HEK293T (cell line): ENCODE measurements at places on chromosomes 3 and 15.
A peak's percentile ranks its signal among the peaks of the same experiment; 100 is the strongest.

GRCh38 chr3:121592856-121593702, at the start of gene FBXO40:
FBXO40 (plus strand) TSS chr3:121593379; CDS start chr3:121620576, 27,197 bp downstream.
- no peak for DNase-seq

GRCh38 chr15:90761629-90762028, 44.5 kb downstream of the BLM start:
- DNase-seq, result no peak

GRCh38 chr15:63881431-63881830, 47.7 kb upstream of the HERC1 start:
- no peak for DNase-seq

- no peak for DNase-seq
Measured at GRCh38 chr3:16883057-16883722, 1.6 kb upstream of the PLCL2 start.

DNA sequence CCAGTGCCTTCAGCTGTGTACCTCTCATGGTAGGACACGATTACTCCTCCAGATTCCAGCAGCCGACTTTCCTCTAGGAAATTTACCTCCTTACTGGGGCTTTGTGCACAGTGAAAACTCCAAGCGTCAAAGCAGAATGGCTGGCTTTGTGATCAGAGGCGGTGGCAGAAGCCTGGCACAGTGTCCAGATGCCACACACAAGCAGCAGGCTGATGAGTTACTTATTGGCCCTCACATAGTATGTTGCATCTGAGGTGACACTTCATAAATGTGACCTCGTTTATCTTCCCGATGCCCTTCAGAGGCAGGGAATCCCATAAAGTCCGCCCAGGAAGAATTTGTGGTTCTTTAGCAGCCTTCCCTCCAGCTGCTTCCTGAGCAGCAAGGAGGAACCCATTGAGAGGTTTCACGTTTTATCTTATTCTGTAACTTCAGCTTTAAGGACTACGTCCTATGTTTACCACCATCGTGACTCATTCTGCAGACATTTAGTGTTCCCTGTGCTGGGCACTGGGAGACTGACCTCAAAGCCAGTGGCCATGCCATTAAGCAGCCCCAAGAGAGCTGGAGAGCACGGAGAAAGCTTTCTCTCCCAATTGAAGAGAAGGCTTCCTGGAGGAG, 107.1 kb upstream of the C15orf61 start:
- DNase-seq, result no peak

DNA sequence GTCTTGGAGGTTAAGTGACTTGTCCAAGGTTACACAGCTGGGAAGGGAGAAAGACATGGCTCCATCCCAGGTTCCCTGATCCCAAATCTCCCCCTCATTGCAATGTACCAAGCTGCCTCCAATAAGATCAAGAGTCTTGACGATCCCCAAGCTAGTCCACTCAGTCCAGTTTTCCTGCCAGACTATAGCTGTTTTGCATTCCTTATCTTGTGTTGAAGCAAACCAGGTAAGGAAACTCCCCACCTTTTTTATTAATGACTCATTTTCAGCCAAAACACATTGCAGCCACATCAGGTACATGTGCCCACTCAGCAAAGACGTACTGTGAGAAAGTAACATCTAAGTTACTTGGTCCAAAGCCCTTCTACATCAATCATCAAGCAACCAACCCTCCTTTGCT, 41.9 kb downstream of the LIPC start:
- no peak for DNase-seq

DNA sequence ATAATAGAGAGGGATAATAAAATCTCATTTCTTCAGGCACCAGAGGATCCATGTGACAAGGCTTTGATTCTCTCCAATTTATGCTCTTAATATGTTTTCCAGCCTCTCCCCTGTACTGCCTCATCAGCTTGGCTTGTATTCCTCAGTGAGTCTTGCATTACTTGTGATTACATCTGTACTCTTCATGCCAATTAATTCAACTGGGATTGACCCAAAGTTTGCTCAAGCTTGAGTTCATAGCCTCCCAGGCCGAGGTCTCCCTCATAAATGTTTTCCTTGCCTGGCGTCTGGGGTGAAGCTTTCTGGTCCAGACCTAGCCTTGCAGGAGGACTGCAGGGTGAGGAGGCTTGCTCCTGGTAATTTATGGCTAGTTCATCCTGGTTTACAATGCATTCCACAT, 146.9 kb downstream of the CHST2 start:
- no peak for DNase-seq

GRCh38 chr15:94305133-94305532, 73.8 kb downstream of the MCTP2 start:
- no peak for DNase-seq

DNA sequence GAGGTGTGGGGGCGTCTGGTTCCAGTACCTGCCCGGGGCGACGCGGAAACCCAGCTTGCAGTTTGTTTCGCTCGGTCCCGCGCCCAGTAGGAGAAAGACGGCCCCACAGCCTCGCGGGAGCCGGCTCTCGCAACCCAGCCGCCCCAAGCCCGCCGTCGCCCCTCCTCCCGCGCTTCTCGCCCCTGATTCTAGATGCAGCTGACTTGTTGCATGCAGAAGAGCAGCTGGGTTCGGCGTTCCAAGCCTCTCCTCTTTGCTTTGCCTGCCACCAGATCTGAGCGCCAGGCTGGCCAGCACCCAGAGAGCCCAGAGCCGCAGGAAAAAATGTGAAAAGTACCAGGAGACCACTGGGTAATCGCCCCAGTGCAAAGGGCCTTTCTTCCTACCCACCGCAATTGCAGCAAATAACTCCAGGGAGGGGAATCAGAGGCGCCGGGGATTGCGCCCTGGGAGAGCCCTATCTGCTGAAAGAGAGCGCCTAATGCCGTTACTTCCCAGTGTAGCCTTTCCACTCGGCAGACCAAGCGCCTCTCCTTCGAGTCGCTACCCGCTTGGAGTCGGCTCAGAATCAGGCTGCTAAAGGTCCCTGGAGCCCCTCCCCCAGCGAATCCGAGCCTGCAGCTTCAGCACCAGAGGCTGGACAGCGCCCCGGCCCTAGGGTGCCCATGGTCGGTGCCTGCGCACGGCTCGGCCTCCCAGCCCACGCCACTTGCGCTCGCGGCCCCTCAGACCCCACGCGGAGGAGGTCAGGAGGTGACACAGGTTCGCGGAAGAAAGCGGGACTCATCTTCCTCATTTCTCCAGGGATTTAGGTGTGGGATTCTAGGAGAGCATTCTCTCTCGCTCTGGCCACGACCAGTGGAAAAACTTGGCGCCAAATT, 15.7 kb upstream of the AEN start:
- peak; percentile 68 for DNase-seq

- DNase-seq, result no peak
Measured at GRCh38 chr15:77748078-77749064, 115.7 kb upstream of the LINGO1 start.

DNA sequence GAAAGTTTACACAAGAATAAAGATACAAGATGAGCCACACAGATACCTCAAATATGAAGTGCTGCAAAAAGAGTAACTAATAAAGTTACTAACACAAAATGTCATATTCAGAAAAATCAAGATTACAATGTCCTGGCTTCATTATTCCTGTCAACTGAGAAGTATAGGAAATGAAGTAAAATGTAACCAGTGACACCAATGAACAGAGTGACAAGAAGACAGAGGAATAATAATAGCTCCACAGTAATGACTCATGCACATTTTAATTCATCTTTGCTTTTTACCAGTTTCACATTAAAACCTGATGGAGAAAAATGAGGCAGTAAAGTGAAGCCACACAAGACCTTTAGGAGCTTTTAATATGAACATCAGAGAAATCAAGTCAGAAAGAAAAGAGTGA, 214.1 kb downstream of the ZBBX start:
- DNase-seq, result no peak

GRCh38 chr15:71333136-71333700, 217.9 kb downstream of the THSD4 start:
- DNase-seq, result no peak

DNA sequence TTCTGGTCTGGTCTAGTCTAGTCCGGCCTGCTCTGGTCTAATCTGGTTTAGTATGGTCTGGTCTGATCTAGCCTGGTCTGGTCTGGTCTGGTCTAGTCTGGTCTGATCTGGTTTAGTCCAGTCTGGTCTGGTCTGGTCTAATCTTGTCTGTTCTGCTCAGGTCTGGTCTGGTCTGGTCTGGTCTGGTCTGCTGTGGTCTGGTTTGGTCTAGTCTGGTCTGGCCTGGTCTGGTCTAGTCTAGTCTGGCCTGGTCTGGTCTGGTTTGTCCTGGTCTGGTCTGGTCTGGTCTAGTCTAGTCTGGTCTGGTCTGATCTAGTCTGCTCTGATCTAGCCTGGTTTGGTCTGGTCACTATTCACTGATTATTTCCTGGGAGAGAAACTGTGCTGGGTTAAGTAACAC, 84.1 kb upstream of the PRR23E start:
- no peak for DNase-seq

GRCh38 chr3:87370007-87370406, 93.6 kb upstream of the POU1F1 start:
- peak; percentile 7 for DNase-seq

DNA sequence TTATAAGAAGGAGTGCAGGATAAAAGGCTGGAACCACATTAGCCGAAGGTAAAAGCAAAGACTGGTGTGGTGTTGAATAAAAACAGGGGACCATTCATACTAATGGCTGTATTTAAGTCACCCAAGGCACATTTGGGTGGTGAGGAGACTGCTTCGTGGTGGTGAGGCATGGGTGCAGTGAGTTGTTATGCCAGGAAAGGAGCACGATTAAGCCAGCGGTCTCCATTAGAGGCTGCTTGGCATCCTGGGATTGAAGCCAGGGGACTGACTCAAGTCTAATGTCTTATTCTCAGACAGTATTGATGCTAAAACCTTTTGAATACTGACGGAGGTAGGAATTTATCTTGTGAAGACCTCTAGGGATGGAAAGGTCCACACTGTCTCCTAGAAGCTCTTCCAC, 21.9 kb downstream of the FEM1B start:
- DNase-seq, result no peak

DNA sequence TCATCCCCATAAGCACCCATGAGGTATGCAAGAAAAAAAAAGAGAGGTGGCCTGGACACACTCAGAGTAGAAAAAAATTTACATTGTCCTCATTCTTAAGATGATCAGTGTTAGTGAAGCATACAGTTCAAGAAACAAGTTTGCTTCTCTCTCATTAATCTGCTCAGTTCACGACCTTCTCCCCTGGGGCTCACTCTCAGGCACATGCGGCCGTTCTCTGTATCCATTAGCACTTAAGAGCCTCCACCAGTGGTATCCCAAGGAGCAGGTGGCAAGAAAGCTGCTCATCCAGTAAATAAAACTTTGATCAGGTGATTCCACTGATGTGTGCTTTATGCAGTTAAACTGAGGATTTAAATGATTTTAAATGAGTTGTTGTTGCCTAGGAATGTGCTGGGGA, 57.4 kb downstream of the ARHGAP31 start:
- DNase-seq, result no peak

DNA sequence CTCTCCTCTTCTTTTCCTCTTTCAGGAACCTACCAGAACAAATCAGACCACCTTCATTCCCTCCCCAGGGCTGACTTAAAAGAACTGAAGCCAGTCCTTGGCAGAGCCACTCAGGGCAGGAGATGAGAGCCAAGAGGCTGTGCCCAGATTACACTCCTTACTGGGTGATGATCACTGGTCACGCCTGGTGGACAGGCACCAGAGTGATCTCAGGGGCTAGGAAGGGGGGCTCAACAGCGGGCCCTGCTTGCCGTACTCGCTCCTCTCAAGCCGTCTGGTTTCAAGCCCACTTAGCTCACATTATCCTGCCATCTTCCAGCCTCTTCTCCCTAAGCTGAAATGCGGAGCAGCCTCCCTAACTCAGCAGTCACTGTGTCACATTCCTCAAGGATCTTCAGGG, 1.7 kb upstream of the FAH start:
- no peak for DNase-seq

DNA sequence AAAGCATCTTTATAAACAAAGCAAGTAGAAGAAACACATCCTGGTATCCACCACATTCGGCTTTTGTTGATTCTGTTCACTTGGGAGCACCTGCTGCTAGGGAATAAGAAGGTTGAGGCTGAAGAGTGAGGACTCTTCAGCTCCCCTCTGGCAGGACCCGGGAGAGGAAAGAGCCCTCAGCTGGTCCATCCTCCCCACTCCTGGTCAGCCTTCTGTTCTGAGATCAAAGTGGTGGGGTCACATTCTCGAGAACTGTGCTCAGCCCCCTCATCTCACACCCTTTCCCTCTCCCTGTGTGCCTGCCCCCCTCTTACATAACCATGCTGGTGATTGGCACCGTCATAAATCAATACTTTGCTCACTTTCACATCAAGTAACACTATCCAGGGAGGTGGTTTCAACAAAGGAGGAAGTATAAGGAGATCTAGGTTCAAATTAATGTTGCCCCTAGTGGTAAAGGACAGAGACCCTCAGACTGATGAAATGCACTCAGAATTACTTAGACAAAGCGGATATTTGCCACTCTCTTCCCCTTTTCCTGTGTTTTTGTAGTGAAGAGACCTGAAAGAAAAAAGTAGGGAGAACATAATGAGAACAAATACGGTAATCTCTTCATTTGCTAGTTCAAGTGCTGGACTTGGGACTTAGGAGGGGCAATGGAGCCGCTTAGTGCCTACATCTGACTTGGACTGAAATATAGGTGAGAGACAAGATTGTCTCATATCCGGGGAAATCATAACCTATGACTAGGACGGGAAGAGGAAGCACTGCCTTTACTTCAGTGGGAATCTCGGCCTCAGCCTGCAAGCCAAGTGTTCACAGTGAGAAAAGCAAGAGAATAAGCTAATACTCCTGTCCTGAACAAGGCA, at the start of gene NR1I2:
Gene NR1I2, plus strand, starts transcription at position 772 of the 869 bp plus-strand sequence.
- DNase-seq, result no peak

DNA sequence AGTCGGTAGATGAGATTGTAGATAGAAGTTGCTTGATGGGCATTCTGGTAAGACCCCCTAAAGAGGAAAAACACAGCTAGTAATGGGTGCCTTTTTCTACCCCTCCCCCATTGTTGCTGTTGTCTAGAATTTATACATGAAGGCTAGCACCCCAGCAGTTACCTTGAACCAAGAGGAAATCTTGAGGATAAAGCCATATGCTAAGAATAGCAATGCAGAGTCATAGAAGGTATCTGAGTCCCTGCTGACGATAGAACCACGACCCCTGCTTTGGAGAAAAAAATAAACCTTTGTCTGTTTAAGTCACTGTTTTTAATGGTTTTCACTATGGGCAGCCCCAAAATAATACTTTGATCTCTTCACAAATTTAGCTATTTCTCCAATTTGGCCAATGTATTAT, 162.6 kb downstream of the THRB start:
- no peak for DNase-seq

- DNase-seq, result no peak
Measured at GRCh38 chr3:56862352-56863062, 60.8 kb upstream of the ARHGEF3 start.

DNA sequence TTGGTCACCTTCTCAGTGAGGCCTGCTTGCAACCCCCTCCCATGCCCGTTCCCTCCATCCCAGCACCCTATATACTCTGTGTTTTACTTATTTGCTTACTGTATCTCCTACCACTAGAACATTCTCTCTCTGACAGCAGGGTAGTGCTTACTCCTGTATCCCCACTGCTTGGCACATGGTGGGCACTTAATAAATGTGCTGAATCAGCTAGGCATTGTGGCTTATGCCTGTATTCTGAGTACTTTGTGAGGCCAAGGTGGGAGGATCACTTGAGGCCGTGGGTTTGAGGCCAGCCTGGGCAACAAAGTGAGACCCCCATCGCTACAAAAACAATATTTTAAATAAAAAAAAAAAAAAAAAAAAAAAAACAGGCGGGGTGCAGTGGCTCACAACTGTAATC, 7.6 kb upstream of the SHISA5 start:
- no peak for DNase-seq
